Bronchus fibroblast of lung (primary cell): ENCODE measurements at places on chromosomes 6 and 20. TPM values are rescaled to one million over a fixed set of nuclear protein-coding genes. Genes with fewer than 3 reads are reported as not detected.

The PTCRA gene
- not detected in 2 replicates for total RNA-seq

The RSPH9 gene
- 0.67 and 0.74 TPM in 2 replicates for total RNA-seq

The DUSP15 gene
- 0.30 TPM in 1 of 2 replicates, not detected in the other for total RNA-seq

The GPR31 gene
- not detected in 2 replicates for total RNA-seq

The GRM1 gene
- total RNA-seq = not detected in 2 replicates

The CEP85L gene
- total RNA-seq = 3.9 and 4.5 TPM in 2 replicates

The PTK7 gene
- total RNA-seq = 96.6 and 102 TPM in 2 replicates

The LINC00237 gene
- total RNA-seq = not detected in 2 replicates

The SCRT2 gene
- total RNA-seq = not detected in 2 replicates

The ADGRG6 gene
- total RNA-seq = 6.8 and 7.9 TPM in 2 replicates

The EPHA7 gene
- 0.15 and 0.34 TPM in 2 replicates for total RNA-seq

The SOX18 gene
- 0.17 TPM in 1 of 2 replicates, not detected in the other for total RNA-seq

The ARFGEF3 gene
- total RNA-seq = under 0.01 TPM in 2 replicates

The TBC1D7 gene
- total RNA-seq = 8.7 and 14.4 TPM in 2 replicates

The MUCL3 gene
- not detected in 2 replicates for total RNA-seq

The NRSN1 gene
- total RNA-seq = not detected in 2 replicates

The SLC22A1 gene
- under 0.01 TPM in 1 of 2 replicates, not detected in the other for total RNA-seq
